ENCODE measurements at places on chromosomes 3 and 15.

DNA sequence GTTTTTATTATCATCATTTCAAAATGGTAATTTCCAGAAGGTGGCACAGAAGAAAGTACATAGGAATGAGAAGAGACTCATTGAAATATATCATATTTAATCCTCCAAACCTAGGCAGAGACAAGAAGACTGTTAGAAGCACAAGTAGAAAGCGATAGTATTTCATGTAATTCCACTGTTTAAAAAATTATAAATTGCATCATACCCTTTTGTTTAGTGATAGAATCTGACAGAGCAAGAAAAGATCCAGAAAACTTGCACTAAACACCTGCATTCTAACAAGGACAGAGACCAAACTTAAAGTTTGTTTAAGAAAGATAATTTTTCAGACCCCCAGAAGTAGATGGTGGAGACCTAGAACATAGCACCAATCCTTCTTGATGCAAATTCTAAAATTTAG, 56.9 kb upstream of the CD96 start:
- DNase-seq, result no peak

DNA sequence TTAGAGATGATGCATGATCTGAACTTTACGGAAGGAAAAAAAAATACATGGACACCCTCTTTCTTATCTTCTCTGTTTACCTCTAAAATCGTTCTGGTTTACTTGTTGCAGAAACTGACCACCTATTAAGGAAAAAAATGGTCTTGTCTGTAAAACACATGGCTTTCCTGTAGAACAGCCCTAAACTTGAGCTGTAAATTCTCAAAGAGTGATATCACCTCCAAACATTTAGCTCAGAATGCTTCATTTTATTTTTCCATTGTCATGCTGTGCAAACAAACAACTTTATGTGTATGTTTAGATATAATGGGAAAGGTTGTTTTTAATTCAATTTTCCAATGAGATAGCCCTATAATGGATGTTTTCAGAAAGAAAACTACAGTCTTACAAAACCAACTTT, 237.4 kb upstream of the NR2F2 start:
- no peak for DNase-seq

- peak; percentile 2 for DNase-seq
These were observed 1.5 kb downstream of the MEGF11 start for GRCh38 chr15:66251790-66252684.

GRCh38 chr15:44186705-44187104, 8.4 kb downstream of the FRMD5 start:
- no peak for DNase-seq

DNA sequence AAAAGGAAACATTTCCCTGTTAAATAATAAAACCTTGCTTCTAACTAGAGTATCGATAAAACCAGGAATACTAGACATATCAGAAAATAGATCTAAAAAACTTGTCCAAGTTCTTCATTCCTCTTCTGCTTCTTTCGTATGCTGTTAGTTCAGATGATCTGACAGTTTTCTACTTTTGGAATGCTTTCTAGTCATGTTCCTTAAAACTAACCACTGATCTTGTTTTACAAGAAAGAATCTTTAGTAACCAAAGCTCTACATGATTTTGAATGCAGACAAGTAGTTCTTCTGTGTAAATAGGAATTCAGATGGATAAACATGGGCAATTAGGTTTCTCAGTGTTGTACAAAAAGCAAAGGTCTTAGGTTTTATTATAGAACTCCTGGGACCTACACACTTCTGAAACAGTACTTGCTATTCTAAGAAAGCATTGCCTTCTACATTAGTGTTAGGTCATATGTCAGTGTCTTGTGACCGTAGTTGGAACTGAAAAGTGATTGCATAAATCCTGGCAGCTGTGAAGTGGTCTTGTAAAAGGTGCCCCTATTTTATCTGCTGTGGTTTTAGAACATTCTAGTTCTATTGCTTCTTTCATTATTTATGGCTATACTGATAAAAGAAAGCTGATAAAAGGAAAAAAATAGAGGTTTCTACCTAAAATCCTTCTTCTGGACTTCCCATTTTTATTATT, 40.7 kb downstream of the SNRK start:
- no peak for DNase-seq

DNA sequence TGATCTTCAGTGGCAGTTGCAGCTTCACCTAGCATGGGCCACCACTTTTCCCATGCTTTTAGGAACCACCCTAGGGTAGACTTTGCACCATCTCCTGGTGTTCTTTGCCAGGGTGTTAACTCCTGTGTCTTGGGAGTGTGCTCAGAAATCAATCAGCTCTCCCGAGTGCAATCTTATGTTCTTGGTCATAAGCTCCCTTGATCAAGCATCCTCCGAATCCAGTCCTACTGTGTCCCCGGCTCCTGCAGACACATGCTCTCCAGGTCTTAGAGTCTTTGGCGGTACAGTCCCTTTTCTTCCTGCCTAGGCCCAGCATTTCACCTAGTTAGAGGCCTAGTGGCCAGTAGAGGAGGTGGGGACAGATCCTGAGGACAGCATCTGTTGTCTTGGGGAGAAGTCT, 74.7 kb upstream of the SYN2 start:
- DNase-seq, result no peak

DNA sequence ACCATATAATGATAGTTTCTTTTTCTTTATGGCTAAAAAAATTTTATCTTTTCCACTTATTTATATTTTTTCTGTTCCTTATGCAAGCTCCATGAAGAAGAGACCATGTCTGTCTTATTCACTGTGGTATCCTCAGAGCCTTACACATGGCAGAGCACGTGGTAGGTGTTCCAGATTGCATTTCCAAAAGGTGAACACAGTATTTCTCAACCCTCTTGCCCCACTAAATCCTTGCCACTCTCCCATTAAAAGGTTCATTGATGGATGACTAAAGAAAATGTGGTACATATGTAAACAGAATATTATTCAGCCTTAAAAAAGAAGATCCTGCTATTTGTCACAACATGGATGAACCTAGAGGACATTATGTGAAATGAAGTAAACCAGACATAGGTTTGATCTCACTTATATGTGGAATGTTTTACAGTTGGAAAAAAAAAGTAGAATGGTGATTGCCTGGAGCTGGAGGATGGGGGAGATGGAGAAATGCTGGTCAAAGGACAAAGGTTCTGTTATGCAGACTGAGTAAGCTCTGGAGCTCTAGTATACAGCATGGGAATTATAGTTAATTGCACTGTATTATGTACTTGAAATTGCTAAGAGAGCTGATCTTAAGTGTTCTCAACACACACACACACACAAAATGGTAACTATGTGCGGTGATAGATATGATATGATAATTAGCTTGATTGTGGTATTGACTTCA, 266.7 kb downstream of the CNTN3 start:
- DNase-seq, result no peak

GRCh38 chr15:35003928-35004327, 15.8 kb upstream of the ZNF770 start:
- DNase-seq, result no peak
